ENCODE measurements at places on chromosomes 4 and X.

DNA sequence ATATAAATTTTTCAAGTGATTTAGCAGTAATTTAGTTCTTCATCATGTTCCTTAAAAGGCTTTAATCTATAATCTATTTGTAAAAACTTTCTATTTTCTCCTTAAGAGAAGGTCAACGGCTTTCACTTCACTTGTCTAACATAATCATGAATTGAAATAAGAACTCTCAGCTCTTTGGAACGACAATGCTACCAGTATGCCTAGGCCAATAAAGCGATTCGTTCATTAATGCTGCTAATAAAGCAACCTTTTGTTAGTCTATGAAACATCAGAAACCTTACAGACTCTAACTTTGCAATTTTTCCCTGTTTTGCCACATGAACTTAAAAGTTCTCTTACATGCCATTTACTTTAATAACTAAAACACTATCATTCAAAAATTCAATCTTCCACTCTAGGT is 47.6 kb downstream of the FBXW7 start:
- DNase-seq: no peak

DNA sequence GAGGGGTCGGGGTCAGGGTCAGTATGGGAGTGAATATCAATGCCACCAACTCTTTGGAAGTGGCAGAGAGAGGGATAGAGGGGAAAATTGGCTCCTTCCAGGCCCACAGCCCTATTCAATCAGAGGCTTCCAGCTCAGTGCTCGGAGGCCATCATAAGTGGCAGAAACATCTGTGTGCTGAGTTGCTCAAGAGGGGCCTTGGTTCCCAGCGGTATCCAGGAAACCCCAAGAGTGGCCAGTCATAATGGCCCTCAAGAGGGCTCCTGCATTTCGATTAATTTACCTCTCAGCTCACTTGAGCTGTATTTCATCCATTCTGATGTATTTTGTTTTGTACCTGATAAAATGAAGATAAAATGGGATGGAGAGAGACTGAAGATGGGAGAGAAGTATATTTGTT is 154.3 kb upstream of the EOLA2 start:
- no peak for DNase-seq

DNA sequence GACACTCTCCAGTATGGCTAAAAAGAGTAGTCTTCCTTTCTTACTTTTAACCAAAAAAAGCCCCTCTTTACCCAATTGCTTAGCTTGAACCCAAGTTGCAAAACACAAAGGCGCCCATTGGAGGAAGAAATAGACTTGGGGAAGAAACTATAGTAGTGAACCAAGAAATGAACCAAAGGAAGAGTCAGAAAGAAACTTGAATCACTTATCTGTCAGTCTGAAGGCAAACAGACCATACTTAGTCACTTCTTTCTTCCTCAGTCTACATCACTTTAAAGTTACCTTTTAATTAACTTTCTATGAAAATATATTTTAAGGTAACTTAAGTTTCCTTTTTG is 161.4 kb upstream of the GIMD1 start:
- no peak for DNase-seq

DNA sequence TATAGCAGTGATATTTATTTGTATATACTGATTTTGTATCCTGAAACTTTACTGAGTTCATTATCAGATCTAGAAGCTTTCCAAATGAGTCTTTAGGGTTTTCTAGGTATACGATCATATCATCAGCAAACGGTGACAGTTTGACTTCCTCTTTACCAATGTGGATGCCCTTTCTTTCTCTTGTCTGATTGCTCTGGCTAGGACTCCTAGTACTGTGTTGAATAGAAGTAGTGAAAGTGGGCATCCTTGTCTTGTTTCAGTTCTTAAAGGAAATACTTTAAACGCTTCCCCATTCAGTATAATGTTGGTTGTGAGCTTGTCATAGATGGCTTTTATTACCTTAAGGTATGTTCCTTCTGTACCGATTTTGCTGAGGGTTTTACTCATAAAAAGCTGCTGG is 37.5 kb downstream of the CBR4 start:
- DNase-seq: no peak

- no peak for DNase-seq
Observed at GRCh38 chr4:80253510-80253909, 13.0 kb upstream of the FGF5 start.

- no peak for DNase-seq
Observed at GRCh38 chr4:169205075-169205743, 65.5 kb downstream of the SH3RF1 start.

GRCh38 chrX:8313844-8314243 is 142.8 kb upstream of the VCX2 start:
- no peak for DNase-seq

GRCh38 chr4:17635056-17635455 is 20.6 kb downstream of the MED28 start:
- DNase-seq: no peak

DNA sequence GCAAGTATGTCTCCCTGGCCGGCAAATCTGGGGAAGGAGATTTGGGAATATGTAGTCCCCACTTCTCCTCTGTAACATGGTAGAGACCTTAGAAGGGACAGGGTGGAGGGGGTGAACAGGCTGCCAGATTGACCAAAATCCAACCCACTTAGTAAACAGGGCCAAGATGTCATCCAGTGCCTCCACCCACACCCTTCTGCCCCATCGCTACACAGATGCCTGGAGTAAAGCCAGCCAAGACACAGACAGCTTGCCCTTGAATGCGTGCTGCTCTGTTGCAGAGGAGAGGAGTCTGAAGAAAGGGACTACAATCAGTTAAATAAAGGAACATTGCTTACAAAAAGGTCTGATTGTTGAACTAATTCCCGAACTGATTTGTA is 160.1 kb upstream of the LDB2 start:
- no peak for DNase-seq

DNA sequence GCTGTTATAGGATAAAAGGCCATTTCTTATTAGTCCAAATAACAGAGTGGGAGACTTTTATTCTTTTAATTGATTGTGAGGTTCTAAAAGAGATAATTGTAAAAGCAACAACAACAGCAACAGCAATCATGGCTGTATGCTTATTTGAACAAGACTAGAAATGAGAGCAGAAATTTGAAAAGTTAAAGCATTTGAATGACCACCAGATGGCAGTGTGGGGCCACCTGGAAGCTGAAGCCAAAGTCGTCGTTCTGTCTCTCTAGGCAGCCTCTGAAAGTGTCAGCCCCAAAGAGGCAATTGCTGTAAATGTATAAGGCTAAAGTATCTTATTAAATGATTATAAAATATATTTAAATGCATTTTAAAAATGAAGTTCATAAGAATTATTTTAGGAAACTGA is 42.2 kb downstream of the SH2D1A start:
- peak; percentile 4 for DNase-seq

GRCh38 chr4:138181287-138181686 is 60.9 kb downstream of the SLC7A11 start:
- no peak for DNase-seq

DNA sequence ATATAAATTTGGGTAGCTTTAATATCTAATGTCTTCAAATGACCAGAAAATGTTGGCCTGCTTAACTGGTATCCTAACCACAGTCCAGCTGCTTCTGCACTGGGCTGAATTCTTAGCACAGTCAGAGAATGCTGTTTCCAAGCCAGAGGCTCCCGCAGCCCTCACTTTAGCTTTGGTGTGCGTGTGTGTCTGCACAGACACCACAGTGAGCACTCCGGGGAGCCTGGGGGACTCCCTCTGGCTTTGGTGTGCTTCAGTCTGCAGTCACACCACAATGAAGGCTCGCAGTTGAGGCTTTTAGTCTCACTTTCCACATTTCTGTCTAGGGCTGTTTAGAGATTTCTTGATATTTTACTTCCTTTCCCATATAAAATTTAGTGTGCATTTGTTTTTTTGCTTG is 53.6 kb downstream of the APOO start:
- DNase-seq: no peak

- DNase-seq: no peak
Observed at GRCh38 chrX:110755611-110756010, 40.0 kb downstream of the CHRDL1 start.

GRCh38 chr4:76420762-76421581 is at the start of gene CCDC158:
CCDC158 (minus strand) TSS chr4:76421141; CDS start chr4:76403207, 17,934 bp downstream.
- no peak for DNase-seq

GRCh38 chrX:30935985-30936384 is 46.9 kb upstream of the TAB3 start:
- no peak for DNase-seq

DNA sequence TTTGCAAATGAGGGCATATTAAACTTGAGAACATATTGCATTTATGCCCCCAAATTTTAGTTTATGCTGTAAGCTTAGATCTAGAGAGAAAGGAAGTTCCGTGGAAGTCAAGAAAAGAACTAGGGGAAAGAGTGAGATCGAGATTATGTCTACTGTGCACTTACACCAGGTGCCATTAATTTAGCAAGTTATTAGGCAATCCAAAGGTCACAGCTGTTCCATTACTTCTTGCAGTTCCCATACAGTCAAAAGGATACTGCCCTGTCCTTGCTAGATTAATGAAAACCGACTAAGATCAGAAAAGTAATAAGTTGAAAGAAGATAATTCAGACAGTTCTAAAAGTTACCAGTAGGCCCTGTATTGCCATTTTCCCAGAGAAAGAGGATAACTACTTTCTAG is 49.3 kb upstream of the SLC7A11 start:
- DNase-seq: no peak

GRCh38 chr4:128525387-128525786 is 237.8 kb upstream of the PGRMC2 start:
- DNase-seq: no peak

DNA sequence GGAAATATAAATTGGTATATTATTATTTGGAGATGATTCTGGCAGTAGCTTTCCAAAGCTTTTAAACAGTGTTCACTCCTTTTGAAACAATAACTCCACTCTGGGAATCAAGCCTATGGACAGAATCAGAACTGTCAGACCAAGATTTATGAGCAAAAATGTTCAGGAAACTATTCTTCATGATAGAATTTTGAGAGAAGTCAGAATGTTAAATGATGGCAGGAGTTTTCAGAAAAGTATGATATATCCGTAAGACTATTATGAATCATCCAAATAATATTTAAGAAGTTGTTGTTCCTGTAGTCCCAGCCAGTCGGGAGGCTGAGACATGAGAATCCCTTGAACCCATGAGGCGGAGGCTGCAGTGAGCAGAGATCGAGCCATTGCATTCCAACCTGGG is 50.5 kb upstream of the ADGRG2 start:
- no peak for DNase-seq

DNA sequence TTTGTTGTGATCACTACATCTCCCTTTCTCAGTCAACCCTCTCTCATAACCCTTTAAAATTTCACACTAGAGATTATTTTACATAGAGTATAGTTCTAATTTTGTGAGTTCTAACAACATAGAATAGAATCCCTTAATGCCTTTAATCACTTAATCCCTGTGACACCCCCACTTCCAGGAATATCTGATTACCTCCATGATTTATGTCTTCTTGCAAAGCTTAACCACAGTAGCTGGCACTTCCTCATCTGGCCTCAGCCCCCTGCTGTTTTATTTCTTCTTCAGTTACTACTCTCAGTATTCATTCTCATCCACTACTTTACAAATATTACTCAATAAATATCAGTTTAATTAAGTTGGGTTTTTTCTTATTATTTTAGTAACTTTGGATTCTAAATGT is 340.9 kb downstream of the CENPC start:
- no peak for DNase-seq

DNA sequence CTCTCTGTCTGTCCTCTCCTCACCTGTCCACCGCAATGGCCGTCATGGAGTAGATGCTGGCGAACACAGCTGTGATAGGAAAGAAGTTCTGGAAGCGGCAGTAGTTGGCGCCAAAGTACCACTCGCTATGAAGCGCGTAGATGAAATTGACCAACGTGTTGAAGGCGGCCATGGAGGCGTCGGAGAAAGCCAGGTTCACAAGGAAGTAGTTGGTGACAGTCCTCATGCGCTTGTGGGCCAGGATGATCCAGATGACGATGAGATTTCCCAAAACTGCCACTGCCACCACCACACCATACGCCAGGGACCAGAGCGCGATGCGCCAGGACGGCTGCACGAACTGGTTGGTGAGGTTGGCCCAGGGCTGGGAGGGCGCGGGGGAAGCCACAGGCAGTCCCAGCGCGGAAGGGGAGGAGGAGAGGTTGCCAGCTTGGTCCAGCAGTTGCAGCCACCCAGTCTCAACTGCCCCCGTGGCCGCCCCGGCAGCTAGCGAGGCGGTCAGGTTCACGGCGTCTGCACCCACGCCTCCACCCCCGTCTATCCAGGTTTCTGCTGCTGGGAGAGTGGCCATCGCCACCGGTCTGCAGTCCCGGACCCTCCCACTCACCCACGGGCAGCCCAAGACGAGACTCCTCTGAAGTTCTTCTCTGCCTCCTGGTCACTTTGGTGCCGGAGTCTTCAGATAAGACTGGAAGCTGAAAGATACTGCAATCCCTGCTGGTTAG is 518 bp downstream of the TACR3 start:
- no peak for DNase-seq

- DNase-seq: no peak
Observed at GRCh38 chr4:116143198-116143597, 942.2 kb downstream of the TRAM1L1 start.

- DNase-seq: no peak
Observed at GRCh38 chr4:158172261-158173258, at the start of gene GASK1B. GASK1B (minus strand) TSS chr4:158173025; CDS start chr4:158171375, 1,650 bp downstream.

GRCh38 chrX:9566150-9566621 is 101.3 kb downstream of the TBL1X start:
- DNase-seq: peak; percentile 73

- peak; percentile 48 for DNase-seq
Observed at GRCh38 chrX:106302304-106302703, 134.2 kb downstream of the PWWP3B start.

GRCh38 chr4:71607109-71607508 is 176.8 kb downstream of the GC start:
- DNase-seq: no peak

DNA sequence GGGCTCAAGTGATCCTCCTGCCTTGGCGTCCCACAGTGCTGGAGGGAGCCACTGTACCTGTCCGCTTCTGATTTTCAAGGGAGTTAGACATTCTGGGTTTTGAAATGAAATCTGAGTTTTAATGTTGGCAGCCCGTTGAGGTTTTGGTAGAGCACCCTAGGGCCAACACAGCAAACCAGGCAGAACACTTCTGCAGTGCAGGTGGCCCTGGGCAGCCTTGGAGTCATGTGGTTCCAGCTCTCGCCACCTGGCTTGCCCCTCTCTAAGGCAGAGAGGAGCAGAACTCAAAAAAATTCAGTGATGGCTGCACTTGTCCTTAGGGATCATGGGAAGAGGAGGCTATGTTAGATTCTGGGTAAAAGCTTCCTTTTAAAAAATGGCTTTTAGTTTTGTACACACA is 74.9 kb downstream of the CLDN34 start:
- no peak for DNase-seq

DNA sequence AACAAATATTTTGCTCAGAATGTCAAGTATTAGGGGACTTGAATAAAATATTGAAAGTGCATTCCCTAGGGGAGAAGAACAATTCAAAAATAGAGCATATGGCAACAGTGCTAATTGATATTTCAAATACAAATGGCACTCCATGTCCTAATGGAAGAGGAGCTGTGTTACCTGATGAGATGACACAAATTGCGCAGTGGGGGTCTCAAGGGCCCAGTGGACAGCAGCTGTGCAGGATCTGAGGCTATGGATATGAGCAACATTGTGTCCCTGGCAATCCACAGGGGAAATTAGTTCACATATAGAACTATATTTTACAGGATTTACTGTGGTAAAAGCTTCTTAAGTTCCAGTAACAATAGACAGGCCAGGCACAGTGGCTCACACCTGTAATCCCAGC is 17.4 kb upstream of the USP46 start:
- DNase-seq: no peak

- no peak for DNase-seq
Observed at GRCh38 chr4:26884486-26884988, 23.9 kb downstream of the STIM2 start.

All from retinal pigment epithelial cell (primary cell).